ENCODE measurements at places on chromosomes 5 and 9.

GRCh38 chr9:135676891-135677290 is 13.8 kb downstream of the LCN9 start:
- no peak for DNase-seq

- DNase-seq = no peak
These were observed 21.0 kb upstream of the SMARCA2 start for GRCh38 chr9:1994180-1994579.

- DNase-seq = no peak
These were observed 103.9 kb downstream of the ESM1 start for GRCh38 chr5:54881286-54882005.

- DNase-seq = peak; percentile 16
These were observed 69.3 kb upstream of the NIPAL4 start for GRCh38 chr5:157390551-157391297.

DNA sequence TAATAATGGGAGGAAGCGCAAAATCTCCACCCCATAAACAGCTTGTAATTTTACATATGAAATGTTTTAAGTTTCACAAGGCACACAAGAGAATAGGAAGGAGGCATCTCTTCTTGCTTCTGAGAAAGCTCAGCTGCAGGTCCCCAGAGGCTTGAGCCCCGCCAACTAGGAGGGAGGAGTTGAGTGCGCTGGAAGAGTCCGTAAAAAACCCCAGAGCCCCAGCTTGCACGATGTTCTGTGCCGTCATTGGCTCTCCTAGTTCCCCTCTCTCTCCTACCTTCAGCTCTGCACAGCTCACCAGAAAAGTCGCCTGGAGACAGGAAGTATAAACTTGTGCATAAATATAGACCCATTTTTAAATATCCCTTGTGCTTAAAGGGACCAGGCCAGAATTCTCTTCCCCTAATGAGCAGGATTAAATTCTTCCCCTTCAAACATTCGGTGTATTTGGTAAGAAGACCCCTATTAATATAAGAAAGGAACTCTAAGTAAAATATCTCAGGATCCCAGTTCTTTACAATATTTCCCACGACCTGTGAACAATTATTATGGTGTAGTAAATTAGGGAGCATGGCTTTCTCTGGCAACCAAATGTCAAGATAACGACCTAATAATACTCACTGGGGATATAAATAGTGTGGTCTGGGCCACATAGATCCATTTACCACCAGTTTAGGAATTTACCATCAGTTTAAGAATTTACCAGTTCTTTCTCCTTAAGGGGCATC is 13.7 kb downstream of the GLRX start:
- peak; percentile 40 for DNase-seq

DNA sequence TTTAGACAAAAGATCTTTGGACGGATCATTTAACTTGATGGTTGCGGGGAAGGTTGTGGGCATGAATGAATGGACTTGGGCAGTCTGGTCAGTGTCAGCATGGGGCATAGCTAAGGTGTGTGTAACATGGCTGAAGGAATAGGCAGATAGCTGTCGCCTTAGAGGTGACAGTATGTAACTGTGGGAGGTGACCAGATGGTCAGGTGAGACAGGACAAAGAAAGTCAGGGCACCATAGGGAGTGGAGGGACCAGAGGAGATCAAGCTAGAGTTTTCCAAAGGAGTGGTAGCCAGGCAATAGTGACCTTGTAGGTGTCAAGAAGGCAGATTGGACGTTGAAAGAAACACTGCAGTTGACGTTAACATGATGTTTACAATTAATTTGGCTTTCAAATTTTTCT is 43.1 kb downstream of the MARCHF6 start:
- no peak for DNase-seq

DNA sequence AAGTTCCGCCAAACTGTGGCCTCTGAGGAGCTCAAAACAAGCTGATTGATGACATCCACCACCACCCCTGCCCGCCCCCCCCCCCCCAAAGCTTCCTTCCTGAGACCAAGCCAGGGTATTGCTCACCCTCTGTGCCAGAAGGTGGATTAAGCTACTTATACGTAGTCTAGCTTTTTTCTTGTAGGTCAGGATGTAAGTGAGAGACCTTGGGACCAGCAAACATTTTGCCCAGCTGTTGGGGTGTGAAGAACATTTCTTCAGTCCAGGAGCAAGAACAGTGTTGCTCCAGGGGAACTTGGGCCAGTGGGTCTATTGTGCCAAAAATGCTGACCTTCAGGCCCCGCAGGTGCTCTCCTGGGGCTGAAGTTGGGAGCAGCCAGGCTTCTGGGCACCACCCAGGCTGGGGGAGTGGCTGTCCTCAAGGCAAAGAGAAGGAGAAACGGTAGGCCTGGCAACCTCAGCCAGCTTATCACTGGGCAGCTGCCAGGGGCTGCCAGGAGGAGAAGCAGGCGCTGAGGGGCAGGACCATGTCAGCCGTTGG is 18.0 kb downstream of the NEURL1B start:
- DNase-seq = peak; percentile 45

GRCh38 chr5:179798144-179798770 is 4.5 kb downstream of the LTC4S start:
- DNase-seq = no peak

- peak; percentile 53 for DNase-seq
These were observed 20.1 kb downstream of the CXXC5 start for GRCh38 chr5:139668064-139668880.

GRCh38 chr5:41176952-41177351 is 36.4 kb downstream of the C6 start:
- DNase-seq = no peak

- DNase-seq = no peak
These were observed 104.4 kb downstream of the THBS4 start for GRCh38 chr5:80139466-80139972.

- no peak for DNase-seq
These were observed 10.5 kb downstream of the NR2F1-AS1 start for GRCh38 chr5:93570294-93571113.

DNA sequence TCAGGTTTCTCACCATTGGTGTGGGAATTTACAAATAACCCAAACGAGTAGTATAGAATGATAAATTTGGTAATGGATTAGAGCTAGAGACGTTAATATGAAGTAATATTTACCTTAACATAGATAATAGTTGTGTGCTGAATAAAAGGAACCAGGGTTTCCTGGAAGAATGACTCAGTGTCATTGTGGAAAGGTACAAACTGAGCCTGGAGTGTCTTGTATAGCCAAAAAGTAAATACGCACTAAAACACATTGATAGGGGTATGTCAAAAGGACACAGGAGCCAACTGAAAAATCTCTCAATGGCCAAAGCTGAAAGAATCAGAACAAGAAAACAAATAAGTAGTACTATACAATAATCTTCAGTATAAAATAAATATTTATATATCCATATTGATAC is 363.5 kb downstream of the SLCO4C1 start:
- no peak for DNase-seq

GRCh38 chr5:116970318-116970717 is 395.7 kb upstream of the SEMA6A start:
- DNase-seq = no peak

- DNase-seq = peak; percentile 44
These were observed 933.6 kb downstream of the CDH12 start for GRCh38 chr5:21919414-21920022.

- peak; percentile 58 for DNase-seq
These were observed 75.4 kb upstream of the ADAMTS19 start for GRCh38 chr5:129384736-129385135.

DNA sequence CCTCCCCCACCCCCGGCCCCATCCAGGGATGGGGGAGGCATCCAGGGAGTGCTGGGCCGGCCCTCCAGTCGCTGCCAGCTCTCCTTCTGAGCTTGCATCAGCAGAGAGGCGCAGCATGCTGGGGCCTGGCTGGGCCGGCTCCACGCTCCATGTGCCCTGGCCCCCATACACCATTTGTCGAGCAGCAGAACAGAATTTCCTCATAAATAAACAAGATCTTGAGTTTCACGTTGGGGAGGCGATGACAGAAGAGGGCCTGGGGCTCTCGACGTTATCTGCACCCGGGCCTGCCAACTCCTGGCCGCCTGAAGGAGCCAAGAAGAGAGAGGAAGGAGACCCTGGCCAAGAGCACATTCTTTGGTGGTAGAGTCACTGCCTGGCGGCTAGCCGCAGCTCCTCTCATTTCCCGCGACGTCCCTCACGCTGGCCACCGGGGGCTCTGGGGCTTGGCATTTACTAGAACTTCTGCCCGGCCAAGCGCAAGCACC is 177.0 kb downstream of the FGF18 start:
- no peak for DNase-seq

DNA sequence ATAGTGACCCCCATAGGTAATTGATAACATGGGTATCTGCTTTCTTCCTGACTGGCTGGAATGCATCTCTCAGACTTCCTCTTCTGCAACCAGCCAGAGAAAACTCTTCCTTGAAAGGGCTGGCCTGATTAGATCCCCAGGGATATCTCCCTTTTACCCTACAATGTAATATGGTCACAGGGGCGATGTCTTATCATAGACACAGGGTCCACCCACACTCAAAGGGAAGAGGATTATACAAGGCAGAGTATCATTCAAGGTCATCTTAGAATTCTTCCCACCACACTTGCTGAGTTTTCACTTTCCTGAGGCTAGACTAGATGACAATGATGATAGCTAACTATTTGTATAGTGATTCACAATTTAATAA is 33.2 kb downstream of the TTLL11 start:
- DNase-seq = no peak

GRCh38 chr5:17187011-17187785 is 30.2 kb upstream of the BASP1 start:
- DNase-seq = no peak

GRCh38 chr9:137150617-137151457 is 11.9 kb downstream of the GRIN1 start:
- DNase-seq = peak; percentile 78

- DNase-seq = peak; percentile 86
These were observed 7.7 kb downstream of the LHFPL2 start for GRCh38 chr5:78640662-78641474.

GRCh38 chr5:10679336-10679988 is 81.6 kb downstream of the DAP start:
- DNase-seq = no peak

GRCh38 chr9:128565578-128565977 is 13.2 kb downstream of the SPTAN1 start:
- no peak for DNase-seq

GRCh38 chr9:97419309-97419867 is 7.5 kb downstream of the TDRD7 start:
- DNase-seq = peak; percentile 86

DNA sequence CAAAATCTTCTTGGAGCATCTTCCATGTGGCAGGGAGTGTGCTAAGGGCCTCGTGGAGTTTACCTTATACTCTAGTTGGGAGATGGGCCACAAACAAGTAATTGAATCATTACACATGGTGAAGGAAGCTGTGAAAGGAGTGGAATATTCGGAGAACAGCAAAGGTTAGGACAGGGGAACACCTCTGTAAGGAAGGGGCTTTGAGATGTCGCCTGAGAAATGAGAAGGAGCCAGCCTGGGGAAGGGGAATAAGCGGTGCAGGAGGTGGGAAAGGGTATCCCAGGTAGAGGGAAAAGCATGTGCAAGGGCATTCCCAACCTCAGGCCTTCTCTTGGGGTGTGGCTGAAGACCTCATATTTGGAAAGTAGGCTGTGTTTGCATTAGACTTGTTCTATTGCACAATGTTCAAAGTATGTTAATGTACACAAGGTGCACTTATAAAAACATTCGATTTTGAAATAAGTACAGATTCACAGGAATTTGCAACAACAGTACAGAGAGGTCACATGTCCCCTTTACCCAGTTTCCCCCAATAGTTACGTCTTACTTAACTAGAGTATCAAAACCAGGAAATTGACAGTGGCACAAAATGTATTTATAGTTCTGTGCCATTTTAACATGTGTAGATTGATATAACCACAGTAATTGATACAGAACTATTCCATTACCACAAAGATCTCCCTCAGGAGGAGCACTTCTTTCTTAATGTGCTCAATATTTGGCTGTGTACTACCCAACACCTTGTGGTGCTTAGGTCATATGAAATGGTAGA is 2.4 kb upstream of the STOM start:
- no peak for DNase-seq

DNA sequence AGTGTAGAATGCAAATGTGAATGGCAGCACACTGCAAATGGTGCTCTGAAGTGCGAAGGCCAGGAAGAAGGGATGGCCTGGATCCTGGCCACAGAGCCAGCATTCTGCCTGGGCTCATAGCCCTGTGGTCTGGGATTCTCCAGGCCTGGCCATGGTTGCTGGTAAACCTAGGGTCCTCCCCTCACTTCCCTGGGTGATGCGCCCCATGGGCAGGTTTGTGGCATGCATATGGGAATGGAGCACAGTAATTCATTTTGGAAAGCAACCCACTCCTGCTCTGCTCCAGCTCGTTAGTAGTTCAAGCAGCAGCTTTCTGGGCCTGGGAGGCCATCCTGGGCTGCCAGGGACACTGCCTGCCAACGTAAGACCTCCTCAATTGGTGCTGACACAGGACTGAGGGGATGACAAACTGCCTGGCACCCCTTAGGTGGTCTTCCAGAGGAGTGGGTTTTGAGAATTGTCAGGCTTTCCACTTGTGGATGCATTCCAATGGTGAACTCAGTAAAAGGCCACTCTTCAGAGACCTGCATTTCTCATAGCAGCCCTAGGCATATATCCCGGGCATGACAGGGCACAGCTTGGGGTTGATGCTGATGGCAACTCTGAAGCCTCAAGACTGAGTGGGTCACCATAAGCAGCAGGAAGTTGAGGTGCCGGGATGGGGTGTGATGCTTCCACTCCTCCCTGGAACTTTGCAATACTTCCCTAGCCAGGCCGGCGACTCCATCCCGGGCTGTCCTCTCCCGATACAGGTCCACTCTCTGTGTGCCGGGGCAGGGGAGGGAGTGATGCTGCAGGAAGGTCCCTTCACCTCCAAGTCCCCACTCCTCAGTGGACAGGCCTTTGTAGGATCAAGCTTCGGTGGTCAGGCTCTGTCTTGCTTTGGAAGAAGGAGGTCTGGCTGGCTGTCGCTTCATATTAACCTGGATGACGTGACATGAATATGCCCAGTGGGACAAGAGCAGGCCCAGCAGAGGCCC is 1.2 kb upstream of the SLC25A48 start:
- DNase-seq = no peak

DNA sequence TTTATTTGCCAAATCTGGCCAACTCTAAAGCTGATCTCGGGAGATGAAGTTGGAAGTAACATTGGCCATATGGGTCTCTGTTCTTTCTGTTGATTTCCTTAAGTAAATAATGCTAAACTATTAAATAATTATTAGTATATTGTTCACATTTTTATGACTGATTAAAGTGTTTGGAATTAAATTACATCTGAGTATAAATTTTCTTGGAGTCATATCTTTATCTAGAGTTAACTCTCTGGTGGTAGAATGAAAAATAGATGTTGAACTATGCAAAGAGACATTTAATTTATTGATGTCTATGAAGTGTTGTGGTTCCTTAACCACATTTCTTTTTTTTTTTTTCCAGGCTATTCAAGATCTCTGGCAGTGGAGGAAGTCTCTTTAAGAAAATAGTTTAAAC is 9.3 kb upstream of the FGF18 start:
- DNase-seq = no peak

DNA sequence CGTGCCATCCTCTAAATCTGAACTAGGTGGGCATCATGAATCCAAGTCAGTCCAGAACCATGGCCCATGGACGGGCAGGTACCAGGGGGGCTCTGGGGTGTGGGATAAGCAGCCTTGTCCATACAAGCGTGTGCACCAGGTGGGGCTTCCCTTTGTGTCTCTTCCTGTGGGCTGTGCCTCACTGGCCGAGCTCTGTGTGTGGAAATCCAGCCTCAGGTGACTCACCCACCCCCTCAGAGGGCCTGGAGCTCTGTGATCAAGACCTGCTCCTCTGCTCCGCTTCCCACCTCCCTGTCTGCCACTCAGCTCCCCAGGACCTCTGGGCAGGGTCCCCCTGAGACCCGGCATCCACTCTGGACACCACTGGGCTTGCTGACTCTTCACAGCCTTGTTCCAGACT is 33.0 kb downstream of the GADD45G start:
- DNase-seq = no peak

- peak; percentile 50 for DNase-seq
These were observed 292.5 kb downstream of the PARP8 start for GRCh38 chr5:50958852-50959457.
